Naive thymus-derived CD4-positive, alpha-beta T cell (primary cell): ENCODE measurements at places on chromosomes 7 and 10. TPM values are rescaled to one million over a fixed set of nuclear protein-coding genes. Genes with fewer than 3 reads are reported as not detected.

DNA sequence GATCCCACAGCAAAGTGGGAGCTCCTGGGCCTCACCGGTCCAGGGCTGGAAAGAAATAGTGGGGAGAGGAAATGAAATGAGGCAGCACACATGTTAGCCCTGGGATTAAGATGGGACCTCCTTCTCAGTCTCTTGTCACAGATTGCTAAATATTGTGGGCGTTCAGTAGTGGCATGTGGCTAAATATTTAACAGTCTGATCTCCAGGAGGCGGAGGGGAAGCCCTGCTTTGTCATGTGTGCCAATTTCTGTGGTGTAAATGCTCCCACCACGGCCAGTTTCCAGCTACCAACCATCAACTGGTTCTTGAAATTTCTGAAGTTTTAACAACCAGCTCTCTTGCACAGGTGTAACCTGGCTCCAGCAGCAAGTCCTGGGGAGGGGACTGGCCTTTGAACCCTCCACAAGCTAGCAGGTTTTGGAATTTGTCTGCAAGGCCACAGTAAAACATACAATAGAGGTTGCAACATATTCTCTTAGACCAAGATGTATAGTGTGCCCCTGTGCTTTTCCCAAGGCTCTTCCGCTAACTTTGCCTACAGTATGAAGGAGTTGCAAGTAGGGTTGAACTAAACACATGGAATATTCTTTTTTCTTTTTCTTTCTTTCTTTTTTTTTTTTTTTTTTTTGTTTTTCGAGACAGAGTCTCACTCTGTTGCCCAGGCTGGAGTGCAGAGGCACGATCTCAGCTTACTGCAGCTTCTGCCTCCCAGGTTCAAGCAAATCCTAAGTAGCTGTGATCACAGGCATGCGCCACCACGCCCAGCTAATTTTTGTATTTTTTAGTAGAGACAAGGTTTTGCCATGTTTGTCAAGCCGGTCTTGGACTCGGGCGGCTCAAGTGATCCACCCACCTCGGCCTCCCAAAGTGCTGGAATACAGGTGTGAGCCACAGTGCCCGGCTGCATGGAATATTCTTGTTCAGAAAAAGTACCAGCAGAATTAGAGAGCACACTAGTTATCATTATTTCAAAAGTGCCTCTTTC, 103.1 kb upstream of the PCBD1 start:
- no peaks in the 10 kb centered on the region for H3K27me3 ChIP-seq
- H3K4me1 ChIP-seq = no peaks in the 10 kb centered on the region
- no peak overlapping the region for H3K4me3 ChIP-seq

- DNase-seq = no peak
- H3K36me3 ChIP-seq = no peaks in the 10 kb centered on the region
- no peak overlapping the region for H3K4me3 ChIP-seq
- no peaks in the 10 kb centered on the region for H3K4me1 ChIP-seq
Observed at GRCh38 chr10:48273741-48274140, 755 bp downstream of the FRMPD2 start.

DNA sequence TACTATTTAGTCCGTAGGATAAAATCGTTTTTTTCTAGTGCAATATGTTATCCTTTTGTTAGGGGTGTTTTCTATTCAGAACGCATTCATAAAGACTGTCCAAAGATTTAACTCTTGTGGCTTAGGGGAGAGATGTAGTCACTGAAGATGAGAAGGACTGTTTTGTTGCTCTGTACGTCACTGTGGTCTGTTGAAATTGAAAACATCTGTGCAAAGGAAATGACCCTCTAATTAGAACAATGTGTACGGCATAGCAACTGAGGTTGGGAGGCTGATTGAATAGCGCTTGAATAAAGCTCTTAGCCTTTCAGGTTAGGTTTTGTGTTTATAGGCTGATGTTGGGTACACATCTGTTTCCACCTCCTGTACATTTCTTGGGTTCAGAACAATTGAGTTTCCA, 453.4 kb upstream of the AKR1E2 start:
- DNase-seq = no peak
- H3K27ac ChIP-seq = no peak overlapping the region
- H3K36me3 ChIP-seq = no peaks in the 10 kb centered on the region
- no peaks in the 10 kb centered on the region for H3K27me3 ChIP-seq

- H3K4me1 ChIP-seq = no peaks in the 10 kb centered on the region
- DNase-seq = no peak
- no peak overlapping the region for H3K4me3 ChIP-seq
- H3K27ac ChIP-seq = no peak overlapping the region
- H3K36me3 ChIP-seq = no peaks in the 10 kb centered on the region
Observed at GRCh38 chr10:116688741-116689495, 53.4 kb downstream of the HSPA12A start.

Gene ERCC6
- total RNA-seq = 23.0 and 29.2 TPM in 2 replicates
